ENCODE measurements at places on chromosomes 2 and 18.
A peak's percentile ranks its signal among the peaks of the same experiment; 100 is the strongest.

DNA sequence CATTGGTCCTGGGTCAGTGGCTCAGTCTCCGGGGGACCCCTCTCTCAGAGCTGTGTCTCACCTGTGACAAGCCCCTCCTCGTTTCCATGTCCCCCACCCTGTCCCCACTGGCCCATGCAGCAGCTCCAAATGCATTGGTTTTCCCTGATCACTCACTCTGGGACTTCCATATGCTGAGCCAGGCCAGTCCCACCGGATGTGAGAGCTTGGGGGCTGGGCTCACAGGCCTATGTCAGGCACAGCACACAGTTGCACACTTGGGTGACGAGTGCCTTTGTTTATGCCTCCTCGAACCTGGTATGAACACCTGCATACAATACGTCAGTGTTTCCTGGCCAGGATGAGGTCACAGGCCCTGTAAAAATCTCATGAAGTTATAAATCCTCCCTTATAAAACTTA is 232.5 kb downstream of the TFCP2L1 start:
- DNase-seq = no peak

DNA sequence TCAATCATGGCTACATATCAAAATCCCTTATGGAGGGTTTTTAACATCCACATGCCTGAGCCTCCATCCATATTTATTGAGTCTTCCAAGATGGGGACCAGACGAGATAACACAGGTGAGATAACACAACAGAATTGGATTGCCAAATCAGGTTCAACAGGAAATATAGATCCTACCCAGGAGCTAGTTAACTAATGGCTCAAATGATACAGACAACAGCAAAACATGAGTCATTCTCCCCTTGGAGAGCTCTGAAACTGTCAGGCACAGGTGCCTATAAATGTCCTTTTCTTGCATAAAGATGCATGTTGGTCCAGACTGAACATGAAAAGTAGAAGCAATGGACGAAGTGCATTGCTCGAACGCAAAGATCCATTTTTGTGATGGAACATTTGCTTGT is 202.2 kb downstream of the CDH20 start:
- no peak for DNase-seq

DNA sequence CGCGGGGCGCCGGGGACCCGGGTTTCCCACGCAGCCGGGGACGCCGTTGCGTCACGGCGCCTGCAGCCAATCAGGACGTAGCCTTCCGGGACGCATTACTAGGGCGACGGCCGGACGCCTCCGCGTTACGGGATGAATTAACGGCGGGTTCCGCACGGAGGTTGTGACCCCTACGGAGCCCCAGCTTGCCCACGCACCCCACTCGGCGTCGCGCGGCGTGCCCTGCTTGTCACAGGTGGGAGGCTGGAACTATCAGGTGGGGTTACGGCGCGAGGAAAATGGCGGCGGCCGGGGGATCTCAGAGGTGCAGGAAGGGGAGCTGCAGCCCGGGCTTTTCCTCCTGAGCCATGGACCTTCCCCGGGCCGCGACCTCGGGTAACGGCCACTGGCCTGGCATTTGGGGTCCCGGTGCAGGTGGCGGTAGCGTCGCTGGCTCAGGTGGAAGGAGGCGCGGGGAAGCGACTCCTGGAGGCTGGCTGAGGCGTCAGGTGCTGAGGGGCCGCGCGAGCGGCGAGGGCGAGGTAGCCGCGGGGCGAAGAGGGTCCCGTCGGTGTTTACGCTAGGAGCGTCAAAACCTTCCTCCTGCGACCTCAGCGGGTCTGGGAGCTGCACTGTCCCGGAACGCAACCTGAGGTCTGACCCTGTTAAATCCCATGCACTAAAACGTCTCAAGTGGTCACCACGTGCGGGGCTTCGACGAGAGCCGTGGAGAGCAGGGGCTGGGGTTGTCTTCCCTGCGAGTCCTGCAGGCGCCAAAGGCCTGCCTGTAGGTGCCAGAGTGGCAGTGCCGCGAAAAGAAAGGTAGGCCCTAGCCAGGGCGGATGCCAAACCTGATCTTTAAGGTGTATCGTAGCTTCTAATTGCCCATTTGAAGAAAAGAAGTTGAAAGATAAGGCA is at the start of gene LCLAT1:
Gene LCLAT1 (plus strand): TSS at position 98 of the 897 bp plus-strand sequence. CDS start 78,345 bp downstream, outside the sequence.
- peak; percentile 64 for DNase-seq

DNA sequence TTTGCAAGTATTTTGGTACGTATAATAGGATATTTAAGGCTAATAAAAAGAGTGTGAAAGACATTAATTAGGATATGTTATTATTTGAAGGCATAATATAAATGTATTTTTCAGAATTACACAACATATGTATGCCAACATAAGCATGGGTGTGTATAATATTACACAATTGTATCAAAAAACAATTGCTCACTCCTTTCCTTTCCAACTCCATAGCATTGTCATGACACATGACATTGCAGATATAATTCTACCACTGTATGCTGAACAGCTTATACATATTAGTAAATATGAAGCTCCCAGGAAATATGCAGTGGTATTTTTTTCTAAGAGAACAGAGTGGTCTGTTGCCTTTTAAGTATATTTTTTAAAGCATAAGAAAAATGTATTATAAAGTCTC is 593.1 kb downstream of the TMX3 start:
- no peak for DNase-seq

GRCh38 chr18:48202006-48202348 is 207.2 kb downstream of the ZBTB7C start:
- DNase-seq = no peak

GRCh38 chr2:120344214-120344975 is 1.5 kb upstream of the INHBB start:
- DNase-seq = no peak

- no peak for DNase-seq
Measured at GRCh38 chr18:11807233-11807632, 44.0 kb upstream of the CHMP1B start.

DNA sequence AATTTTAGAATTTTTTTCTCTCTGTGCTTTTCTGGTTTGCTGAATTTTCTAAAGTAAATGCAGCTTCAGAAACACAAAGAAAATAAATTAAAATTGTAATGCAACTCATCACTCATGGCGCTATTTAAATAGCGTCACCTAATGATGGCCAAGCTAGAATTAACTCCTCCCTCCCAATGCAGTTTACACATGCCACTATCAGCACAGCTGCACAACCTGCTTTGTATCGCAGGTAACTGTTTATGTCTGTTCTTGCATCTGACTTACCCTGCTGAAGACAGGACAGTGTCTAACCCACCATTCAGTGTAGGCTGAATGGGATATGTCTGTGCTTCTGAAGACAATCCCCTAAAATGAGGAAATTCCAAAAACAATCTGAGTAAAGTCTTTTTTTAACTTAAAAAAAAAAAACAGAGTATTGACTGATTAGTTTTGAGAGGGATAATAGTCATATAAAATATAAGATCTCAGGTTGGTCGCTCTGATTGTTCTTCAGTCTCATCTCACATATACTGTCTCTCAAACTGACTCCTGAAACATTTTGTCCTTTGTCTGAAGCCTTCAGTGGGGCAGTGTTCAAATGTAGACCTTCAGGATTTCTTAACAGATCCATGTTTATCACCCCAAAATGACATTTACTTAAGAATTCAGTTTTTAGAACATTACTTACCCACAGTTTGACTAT is 271.4 kb downstream of the ZEB2 start:
- DNase-seq = no peak

GRCh38 chr18:79784071-79784913 is 13.4 kb upstream of the KCNG2 start:
- DNase-seq = no peak

- DNase-seq = no peak
Measured at GRCh38 chr2:176491172-176491904, 222.1 kb downstream of the MTX2 start.
